ENCODE measurements at places on chromosomes 7 and 10. TPM values are rescaled to one million over a fixed set of nuclear protein-coding genes. Genes with fewer than 3 reads are reported as not detected.

Gene NPFFR1
- 0.02 TPM for total RNA-seq

GRCh38 chr7:142012825-142013511 is 17.3 kb downstream of the MGAM start:
- DNase-seq, result no peak

Gene FBXL13
- 1.0 TPM for total RNA-seq

- peak; percentile 81 for DNase-seq
Measured at GRCh38 chr7:100545360-100546128, 6.5 kb downstream of the AGFG2 start.

Gene PDLIM1
- 67.4 TPM for total RNA-seq
